ENCODE measurements at places on chromosomes 7 and 10.

GRCh38 chr10:86100581-86101061, 266.0 kb downstream of the GRID1 start:
- DNase-seq = no peak

GRCh38 chr10:100776671-100777070, 31.3 kb downstream of the PAX2 start:
- DNase-seq = no peak

GRCh38 chr7:91050677-91051076, 213.6 kb upstream of the FZD1 start:
- DNase-seq = peak; percentile 41

DNA sequence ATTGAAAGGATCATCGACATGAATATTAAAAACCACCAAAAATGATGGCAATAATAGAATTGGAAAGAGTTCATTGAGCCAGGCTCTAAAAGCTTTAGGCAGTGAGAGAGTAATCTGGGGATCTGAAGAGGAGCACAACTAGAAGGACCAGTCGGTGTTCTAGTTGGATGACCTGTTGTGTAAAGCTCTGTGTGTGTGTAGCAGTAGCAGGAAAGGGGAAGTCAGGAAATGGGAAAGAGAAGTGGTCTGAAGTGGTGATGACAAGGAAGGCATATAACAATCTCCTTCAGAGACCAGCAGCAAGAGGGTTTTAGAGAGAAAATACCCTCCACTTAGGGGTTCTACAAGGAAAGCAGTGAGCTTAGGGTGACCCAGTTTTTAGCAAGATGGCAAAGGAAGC, 539.2 kb downstream of the HTR7 start:
- DNase-seq = no peak

DNA sequence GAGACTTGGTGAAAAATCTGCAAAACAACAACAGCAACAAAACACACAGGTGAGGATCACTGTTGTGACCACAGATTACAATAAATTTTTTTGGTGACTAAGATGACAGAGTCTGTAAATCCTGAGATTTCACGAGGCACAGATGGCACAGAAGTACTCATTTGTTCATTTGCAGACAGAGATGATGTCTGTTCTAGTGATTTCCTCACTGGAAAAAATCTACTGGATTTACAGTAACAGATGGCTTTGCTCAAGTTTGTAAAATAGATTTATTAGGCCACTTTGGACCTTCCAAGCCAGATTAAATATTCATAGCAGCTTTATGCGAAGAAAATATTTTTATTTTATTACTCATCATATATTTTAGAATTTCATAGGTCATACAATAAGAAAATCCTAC, 113.5 kb upstream of the IL6 start:
- peak; percentile 73 for DNase-seq

DNA sequence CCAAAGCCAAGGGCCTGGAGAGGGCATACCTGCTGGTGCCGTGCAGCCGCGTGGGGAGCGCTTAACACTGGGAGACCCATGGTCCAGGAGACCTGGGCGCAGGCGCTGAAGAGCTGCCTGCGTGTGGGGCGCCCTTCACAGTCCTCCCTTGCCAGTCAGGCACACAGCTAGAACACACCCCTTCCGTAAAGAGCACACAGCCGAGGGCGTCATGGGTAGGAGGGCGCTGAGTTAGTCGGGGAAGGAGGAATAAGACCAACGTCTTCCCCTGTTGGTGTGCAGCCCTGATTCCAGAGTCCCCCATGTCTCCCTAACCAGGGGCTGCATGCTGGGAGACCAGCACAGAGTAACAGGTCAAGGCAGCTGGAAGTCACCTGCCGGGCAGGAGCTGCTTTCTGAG, 273.9 kb downstream of the USP6NL start:
- DNase-seq = no peak

DNA sequence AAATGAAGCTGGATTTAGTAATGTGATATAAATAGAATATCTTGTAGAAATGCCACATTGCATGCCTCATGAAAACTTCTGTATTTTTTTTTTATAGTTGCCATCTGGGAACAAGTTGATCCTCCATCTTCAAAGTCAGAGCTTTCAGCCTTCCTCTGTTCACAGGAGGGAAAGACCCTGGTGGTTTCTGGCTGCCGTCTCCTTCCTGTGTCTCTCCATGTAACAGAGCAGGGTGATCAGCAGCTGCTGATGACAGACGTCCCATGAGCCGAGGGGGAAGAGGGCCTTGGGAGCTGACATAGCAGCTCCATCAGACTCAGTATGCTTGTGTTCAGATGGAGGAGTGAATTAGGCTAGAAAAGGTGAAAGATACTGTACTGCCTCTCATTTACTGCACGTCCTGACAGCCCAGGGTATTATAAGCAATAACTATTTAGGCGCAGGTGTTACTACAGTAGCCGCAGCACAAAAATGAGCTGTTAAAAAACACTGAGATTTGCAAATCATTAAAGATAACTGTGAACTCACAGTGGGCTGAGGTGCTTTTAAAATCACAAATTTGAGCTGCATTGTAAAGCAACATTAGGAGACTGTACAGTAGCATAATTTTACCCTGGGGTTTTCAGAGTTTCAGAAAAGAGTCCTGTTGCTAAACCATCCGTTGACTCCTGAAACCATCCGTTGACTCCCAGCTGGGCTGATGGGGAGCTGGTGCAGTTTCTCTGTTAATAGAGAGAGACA, 103.3 kb downstream of the CFAP58 start:
- no peak for DNase-seq

DNA sequence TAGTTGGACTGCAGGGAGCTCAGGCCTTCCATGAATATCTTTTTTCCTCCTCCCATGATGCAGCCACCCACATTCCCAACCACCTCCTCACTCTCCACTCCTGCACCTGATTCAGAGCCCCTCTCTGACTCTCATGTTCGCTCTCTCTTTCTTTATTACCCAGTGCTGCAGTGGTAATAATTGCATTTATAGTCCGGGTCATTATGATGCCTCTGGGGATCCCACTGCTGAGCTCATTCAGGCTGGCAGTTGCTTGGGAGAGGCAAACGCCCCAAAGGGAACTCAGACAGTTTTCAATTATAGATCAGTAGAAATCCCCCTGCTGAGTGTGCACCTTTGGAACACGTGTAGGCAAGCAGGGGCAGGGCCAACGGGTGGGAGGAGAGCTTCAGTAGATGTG, 953.0 kb downstream of the GRID1 start:
- DNase-seq = no peak

- no peak for DNase-seq
Measured at GRCh38 chr7:105648561-105649401, 67.5 kb upstream of the EFCAB10 start.

DNA sequence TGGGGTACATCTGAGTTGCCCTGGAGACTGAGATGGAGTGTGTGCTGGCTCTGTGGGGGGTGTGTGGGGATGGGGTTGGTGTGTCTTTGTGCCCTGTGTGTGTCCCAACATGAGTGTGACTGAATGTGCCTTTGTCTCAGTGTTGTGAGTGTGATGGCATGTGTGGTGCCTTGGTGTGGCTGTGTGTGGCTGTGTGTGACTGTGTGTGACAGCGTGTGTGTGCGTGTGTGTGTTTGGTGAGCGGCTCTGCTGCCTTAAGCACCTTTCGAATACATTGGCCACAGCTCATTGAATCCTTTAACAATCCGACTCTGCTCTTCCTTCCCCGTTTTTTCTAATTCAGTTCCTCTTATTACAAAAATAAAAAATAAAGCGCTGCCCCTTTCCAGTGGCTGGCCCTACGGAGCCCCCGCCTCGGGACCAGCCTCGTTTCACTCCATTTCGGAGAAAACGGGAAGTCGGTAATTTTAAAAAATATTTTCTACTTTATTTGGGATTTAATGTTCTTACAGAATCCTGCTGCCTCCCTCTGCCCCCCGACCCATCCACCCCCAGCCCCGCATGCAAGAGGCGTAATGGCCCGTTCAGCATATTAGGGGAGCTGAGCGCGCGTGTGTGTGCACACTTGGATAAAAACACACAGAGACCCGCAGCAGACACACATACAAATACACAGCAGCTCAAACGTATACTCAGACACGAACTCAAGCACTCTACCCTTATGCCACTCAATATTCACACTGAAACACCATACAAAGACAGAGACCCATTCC, 35.5 kb downstream of the HIF1AN start:
- DNase-seq = no peak

DNA sequence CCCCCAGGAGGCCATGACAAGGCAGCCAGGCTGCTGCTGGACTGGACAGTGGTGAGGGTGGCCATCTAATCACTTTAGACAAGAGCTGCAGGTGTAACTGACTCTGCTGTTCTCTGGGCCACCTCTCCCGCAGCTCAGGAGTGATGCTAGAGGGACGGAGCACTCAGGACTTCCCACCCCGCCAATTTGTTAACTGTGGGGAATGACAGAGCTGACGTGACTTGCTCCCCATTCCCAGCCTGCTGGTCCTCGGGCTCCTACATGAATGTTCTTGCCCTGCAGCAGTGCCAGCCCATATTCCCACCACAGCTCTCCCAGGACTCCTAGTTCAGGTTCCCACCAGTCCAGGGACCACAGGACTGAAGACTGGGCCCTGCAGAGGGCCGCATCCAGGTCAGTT, 16.7 kb upstream of the NPFFR1 start:
- no peak for DNase-seq
